ENCODE measurements at places on chromosomes 6 and 20.

GRCh38 chr6:26309731-26310142 is 55.3 kb upstream of the BTN3A2 start:
- no peak for DNase-seq

- DNase-seq = peak; percentile 16
Measured at GRCh38 chr20:57474816-57475215, 50.1 kb downstream of the CTCFL start.

GRCh38 chr6:137258170-137258569 is 39.0 kb upstream of the IFNGR1 start:
- DNase-seq = no peak

- no peak for DNase-seq
Measured at GRCh38 chr20:56467968-56468315, 485 bp upstream of the RTF2 start.

- no peak for DNase-seq
Measured at GRCh38 chr20:34713194-34713943, 9.2 kb downstream of the TP53INP2 start.

- DNase-seq = no peak
Measured at GRCh38 chr6:123215211-123215610, 219.2 kb downstream of the CLVS2 start.

GRCh38 chr6:136769124-136769523 is 23.2 kb downstream of the MAP3K5 start:
- DNase-seq = no peak

- DNase-seq = no peak
Measured at GRCh38 chr6:162109480-162110050, 618.0 kb downstream of the PRKN start.

GRCh38 chr6:6230286-6230685 is 90.2 kb downstream of the F13A1 start:
- no peak for DNase-seq

- no peak for DNase-seq
Measured at GRCh38 chr6:85680388-85680787, 37.7 kb upstream of the SYNCRIP start.

DNA sequence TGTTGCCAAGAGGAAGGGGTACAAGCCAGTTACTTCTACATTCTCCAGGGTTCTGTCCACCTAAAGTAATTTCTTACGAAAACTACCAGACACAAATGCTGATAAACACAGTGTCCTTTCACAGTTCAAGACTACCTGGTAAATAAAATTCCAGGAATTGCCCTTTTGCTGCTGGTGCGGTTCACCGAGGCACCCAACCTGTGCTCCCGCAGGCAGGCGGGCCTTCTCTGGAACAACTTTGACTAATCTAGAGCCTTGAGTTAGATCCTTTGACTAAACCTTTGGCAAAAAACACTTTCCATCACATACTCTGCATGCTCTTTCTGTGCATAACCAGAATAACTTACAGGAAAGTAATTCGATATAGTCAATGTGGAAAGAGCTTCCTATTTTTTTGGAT is 107.0 kb downstream of the HUS1B start:
- DNase-seq = no peak

DNA sequence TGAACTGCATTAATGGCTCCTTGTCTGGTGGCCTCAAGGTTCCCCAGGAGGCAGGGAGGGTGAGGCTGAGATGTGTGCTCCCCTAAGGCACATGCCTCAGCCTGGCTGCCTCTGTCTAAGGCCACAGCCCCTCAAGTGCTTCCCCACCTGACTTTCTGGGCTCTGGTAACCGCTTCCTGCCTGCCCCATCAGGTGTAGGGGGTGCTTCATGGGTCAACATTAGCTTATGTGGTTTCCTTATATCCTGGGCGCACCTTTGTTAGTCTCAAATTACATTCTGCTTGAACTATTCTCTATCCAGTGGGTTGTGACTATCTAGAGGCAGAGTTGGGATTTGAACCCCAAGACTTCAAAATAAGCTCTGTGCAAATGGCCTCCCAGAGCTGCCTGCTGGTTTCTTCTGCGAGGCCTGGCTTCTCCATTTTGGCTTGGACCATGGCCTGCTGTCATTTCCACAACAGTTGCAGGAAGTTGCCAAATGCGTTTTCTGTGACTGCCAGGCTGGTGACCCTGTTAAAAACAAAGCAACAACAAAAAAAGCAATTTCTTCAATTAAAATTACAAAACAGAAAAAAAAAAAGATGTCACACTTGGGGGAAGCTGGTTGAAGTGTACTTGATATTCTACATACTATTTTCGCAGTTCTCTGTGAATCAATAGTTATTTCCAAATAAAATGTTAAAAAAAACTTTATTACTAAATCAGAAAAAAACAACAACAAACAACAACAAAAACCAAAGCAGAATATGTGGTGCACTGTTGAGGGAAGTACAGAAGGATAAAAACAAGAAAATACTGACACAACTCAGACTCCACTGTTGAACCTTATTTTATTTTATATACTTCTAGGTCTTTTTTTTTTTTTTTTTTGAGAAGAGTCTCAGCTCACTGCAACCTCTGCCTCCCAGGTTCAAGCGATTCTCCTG is 20.0 kb upstream of the ZNFX1 start:
- DNase-seq = peak; percentile 45

DNA sequence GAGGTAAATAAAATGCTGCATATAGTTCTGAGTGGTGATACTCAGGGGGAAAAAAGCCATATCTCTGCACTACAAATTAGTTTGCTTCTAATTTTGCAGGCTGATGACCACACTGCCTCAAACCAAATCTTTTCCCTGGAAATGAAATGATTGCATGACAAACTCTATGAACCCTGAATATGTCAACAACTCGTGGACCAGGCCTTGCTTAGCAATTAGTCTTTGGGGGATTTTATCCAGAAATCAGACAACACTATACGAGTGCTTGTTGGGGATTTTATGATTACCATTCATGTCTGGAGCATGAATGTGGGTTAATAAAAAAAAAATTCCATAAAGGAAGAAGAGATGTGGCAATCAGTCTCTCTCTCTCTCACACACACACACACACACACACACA is 42.0 kb downstream of the SOBP start:
- no peak for DNase-seq

DNA sequence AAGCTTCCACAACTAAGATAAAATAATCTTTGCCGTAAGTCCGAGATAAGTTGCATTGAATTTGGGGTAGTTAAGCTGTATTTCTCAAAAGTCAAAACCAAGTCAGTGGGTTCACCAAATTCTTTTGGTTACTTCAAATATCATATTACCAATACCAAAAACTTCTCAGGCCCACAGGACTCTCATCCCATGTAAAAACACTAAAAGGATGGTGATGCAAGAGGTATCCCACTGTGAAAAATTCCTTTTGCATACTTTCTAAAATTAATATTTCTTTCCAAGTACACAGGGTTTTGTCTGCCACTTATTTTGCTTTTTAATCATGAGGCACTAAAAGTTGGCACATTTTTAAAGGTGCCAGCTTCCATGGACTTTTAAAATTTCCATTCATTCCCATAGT is 151.3 kb downstream of the GJA10 start:
- no peak for DNase-seq

GRCh38 chr6:72524011-72524645 is 97.7 kb upstream of the KCNQ5 start:
- no peak for DNase-seq

DNA sequence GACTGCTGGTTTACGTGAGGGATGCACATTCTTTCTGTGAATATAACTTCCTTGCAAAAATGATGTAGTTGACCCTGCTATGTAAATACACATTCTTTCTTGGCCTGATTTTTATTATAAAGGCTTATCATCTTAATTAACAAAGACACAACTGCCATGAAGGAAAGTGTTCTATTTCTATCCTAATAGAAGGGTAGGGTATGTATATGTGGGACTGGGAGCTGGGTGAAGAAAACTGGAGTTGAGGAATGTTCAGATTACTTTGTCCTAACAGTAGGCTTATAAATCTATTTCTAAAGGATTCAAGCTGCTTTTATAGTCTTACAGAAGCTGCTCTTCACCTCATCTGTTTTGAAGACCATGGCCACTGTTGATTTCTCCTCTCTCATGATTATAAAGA is 76.5 kb upstream of the RGS17 start:
- DNase-seq = no peak

- DNase-seq = no peak
Measured at GRCh38 chr6:90547991-90548390, 38.9 kb downstream of the MAP3K7 start.

- no peak for DNase-seq
Measured at GRCh38 chr6:14038467-14039437, 78.8 kb upstream of the CD83 start.

- DNase-seq = peak; percentile 85
Measured at GRCh38 chr20:47785854-47786764, 828 bp upstream of the SULF2 start.

DNA sequence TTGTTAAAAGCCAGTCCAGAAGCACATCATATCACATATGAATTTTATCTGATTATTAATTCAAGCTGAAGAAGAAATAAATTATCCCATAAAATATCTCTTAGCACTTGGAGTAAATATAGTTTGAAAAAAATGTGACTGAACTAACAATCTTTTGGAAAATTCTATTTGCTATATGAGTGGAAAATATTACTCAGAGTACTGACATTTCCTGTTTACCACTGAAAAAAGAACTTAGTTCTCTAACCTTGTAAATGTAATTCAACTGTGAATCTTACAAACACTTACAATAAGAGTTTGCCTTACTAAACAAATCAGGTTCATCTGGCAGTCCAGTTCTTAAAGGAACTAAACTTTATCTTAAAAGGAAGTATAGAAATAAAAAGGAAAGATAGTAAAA is 44.2 kb downstream of the MOXD1 start:
- no peak for DNase-seq

- DNase-seq = no peak
Measured at GRCh38 chr6:52416629-52417151, 3.5 kb upstream of the EFHC1 start.

DNA sequence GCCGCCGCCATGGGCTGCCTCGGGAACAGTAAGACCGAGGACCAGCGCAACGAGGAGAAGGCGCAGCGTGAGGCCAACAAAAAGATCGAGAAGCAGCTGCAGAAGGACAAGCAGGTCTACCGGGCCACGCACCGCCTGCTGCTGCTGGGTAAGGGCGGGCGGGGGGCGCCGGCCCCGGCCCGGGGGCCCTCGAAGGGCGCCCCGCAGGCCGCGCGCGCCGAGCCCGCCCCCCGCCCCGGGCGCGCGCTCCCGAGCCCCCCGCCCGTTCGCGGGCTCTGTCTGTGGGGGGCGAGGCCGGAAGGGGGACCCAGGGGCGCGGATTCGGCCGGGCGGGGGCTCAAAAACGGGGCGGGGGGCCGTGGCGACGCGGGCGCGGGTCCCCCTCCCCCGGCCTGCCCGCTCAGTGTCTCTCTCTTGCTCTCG is 39.2 kb downstream of the GNAS start:
- peak; percentile 74 for DNase-seq

GRCh38 chr6:5521322-5521721 is 260.0 kb downstream of the FARS2 start:
- DNase-seq = no peak

- no peak for DNase-seq
Measured at GRCh38 chr20:4454111-4454510, 267.6 kb upstream of the PRND start.

DNA sequence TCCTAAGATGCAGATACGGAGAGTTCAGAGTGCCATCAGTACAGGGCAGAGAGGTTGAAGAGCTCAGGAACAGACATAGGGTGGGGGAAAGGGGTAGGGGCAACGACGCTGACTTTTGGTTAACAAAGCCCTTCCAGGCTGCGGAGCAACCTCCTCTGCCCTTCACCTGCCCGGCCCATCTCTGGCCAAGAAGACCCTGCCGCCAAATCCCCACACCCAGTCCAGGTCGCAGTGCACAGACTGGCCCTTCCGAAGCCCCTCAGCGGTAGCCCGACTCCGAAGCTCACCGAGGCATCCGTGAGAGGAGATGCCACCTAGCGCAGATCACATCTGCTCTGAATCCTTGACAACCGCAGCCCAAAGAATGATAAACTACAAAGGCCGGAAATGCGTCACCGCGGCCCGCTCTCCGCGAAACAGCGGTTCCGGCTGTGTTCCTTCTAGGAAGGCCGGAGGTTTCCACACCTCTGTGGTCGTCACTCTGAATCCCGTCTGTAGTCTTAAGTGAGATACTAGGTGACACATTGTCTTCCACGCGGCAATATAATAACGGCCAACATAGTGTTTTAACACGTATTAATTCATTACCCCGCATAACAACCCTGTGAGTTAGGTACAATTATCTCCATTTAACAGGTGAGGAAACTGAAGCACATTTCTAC is at the start of gene ZSCAN23:
ZSCAN23 (minus strand) TSS at position 380 of the 662 bp plus-strand sequence. CDS start 7,225 bp downstream, outside the sequence.
- DNase-seq = peak; percentile 25

GRCh38 chr6:41061196-41061726 is 8.3 kb downstream of the APOBEC2 start:
- DNase-seq = no peak

DNA sequence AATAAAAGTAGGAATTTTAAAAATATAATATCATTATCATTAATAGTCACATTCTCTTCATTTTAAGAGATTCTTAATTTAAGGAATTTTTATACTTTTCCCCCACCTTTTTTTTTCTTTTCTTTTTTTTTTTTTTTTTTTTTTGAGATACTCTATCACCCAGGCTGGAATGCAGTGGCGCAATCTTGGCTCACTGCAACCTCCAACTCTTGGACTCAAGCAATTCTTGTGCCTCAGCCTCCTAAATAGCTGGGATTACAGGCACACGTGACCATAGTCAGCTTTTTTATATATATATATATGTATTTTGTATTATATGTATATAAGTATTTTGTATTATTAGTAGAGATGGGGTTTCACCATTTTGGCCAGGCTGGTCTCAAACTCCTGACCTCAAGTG is 457.7 kb downstream of the CDKAL1 start:
- no peak for DNase-seq

GRCh38 chr20:51462566-51463276 is 79.8 kb downstream of the NFATC2 start:
- peak; percentile 85 for DNase-seq

- no peak for DNase-seq
Measured at GRCh38 chr6:13851330-13851729, 37.0 kb upstream of the MCUR1 start.

GRCh38 chr6:34888514-34888856 is 570 bp upstream of the ANKS1A start:
- no peak for DNase-seq

- DNase-seq = no peak
Measured at GRCh38 chr20:47397652-47398301, 41.3 kb upstream of the ZMYND8 start.

GRCh38 chr6:18507018-18507415 is 119.9 kb downstream of the RNF144B start:
- DNase-seq = no peak

All from tibial artery (tissue), 4 donors.